ENCODE measurements at places on chromosomes 2 and 18.

- peak; percentile 52 for DNase-seq
Observed at GRCh38 chr2:216478151-216478550, 20.5 kb upstream of the RPL37A start.

GRCh38 chr2:176508984-176509740, 239.9 kb downstream of the MTX2 start:
- no peak for DNase-seq

- DNase-seq: no peak
Observed at GRCh38 chr2:229860334-229860733, 61.5 kb downstream of the TRIP12 start.

- DNase-seq: peak; percentile 34
Observed at GRCh38 chr2:48566592-48567310, 36.8 kb downstream of the STON1 start.

GRCh38 chr2:196836440-196836839, 27.3 kb upstream of the C2orf66 start:
- DNase-seq: no peak

DNA sequence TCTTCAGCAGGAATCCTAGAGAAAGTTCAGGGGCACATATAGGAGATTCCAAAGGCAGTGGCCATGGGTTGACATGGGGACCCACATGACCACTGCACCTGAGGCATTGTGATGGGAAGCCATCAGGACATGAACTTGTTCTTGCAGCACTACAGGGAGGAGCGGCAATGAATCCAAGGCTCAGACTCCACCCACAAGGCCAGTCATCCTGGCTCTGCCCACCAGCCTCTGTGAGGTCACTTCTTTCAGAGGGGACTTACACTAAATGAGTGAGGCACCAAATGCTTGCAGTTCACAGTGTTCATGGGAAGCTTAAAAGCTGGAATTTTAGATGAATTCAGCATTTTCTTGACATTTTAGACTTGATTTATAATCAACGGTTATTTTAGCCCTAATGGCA, 254.2 kb downstream of the SETBP1 start:
- no peak for DNase-seq

DNA sequence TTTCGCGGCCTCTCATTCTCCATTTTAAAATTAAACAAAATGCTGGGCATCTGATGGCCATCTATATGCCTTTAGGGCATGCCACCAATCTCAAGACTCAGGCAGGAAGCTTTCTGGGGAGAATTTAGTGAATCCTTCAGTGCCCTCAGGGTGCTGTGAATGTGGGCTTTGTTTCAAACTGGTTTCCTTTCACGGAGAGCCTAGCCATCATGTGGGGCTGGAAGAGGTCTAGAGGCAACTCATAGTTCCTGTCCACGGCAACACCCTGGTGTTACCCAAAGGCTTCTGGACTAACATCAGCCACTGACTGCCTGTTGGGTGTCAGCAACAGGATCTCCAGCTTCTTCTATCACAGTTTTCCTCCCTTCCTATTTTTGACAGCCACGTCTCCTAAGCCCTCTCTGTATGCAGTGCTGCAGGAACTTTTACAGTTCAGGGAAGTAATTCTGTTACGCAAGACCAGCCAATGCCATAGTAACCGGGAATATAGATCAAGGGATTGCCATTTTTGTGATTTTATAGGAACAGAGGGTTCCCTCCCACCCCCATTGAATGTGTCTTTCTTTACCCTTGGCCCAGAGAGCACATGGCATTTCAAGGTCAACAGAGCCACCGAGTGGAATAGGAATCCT, 7.9 kb upstream of the WDR33 start:
- no peak for DNase-seq

DNA sequence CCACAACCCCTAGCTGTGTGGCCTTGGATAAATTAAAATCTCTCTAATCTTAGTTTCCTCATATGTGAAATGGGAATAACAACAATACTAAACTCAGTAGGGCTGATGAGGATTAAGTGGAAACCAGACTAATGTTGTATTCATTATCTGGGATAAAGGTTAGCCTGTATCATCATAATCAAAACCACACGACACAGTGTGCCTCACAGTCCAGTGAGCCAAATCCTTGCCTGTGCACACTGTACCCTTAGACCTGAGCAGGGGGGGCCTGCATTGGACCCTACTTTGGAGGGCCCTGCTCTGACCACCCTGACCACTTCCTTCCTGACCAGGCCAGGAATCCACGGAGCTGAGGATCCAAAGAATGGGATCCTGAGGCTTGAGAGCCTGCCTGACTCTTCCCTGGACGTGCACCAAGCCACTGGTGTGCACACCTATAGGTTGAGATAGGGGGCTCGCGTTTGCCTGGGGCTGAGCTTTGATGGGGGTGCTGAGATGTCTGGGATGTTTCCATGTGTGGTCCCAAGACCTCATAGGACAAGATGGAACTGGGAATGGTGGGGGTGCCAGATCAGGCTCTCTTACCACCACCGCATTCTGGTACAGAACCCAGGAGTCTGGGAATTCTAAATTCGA, 69.7 kb downstream of the TGOLN2 start:
- DNase-seq: no peak

DNA sequence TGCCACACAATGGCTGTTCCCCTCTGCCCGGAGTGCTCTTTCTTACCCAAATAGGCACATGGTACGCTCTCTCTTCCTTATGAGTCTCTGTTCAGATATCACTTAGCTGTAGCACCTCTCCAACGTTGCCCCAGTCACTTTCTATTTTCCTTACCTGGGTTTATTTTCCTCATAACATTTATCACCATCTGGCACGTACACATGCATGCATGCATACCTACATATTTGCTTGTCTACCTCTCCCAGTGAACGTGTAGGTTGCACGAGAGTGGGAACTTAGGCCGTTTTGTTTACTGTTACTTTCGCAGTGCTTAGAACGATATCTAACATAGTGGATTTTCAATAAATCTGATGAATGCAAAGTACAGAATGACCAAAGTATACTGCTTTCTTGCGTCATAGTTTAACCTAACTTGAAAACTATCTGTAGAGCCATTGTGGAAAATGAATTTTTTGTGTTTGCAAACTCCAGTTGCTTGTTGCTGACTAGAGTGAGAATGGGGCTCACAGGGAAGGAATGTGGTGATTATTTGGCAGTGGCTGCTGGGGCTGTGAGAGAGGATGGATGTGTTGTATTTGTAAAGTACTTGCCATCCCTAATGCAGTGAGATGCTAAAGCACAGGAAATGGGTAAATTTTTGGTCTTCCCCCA, 47.1 kb downstream of the ACSL3 start:
- DNase-seq: peak; percentile 42

- no peak for DNase-seq
Observed at GRCh38 chr2:44570777-44571176, 209.0 kb downstream of the CAMKMT start.

GRCh38 chr2:68223419-68223818, 28.9 kb downstream of the PPP3R1 start:
- DNase-seq: no peak

- DNase-seq: no peak
Observed at GRCh38 chr2:3296182-3296972, 81.2 kb downstream of the EIPR1 start.

GRCh38 chr18:13298262-13298661, 79.7 kb downstream of the LDLRAD4 start:
- DNase-seq: no peak

GRCh38 chr2:238114851-238115660, 14.9 kb downstream of the ESPNL start:
- no peak for DNase-seq

- DNase-seq: no peak
Observed at GRCh38 chr2:147740211-147740927, 104.5 kb upstream of the ACVR2A start.

DNA sequence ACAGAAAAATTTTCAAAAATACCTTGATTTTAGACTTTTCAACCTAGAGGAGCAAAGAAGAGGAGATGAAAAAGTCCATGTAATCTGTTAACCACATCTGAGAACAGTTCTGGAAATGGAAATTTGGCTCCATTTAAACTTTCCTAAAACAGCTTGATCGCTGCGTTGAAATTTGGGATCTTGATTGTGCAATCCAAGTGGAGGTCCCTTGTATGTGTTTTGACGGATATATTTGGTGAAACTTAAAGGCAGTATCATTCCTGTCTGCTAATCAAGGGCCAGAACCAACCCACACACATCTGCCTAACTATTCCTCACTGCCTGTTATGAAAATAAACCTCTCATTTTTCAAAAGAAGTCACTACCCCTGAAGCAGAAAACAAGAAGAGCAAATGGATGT, 46.6 kb downstream of the SPATS2L start:
- DNase-seq: no peak

DNA sequence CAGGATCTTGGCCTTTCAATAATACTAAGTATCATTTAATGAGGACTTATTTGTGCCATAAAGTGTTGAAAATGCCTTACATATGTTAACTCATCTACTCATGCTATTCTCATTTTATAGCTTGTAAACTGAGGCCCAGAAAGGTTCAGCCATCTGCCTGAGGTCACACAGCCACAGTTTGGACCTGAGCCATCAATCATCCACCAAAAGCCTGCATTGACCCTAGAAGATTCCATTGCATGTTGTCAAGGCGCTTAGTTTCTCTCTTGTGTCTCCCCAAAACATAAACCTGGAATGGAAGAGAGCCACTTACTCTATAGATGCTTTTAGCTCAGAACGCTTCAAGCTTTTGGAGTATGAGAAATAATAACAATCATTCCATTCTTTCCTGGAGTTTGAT, 26.8 kb downstream of the NPAS2 start:
- DNase-seq: no peak

DNA sequence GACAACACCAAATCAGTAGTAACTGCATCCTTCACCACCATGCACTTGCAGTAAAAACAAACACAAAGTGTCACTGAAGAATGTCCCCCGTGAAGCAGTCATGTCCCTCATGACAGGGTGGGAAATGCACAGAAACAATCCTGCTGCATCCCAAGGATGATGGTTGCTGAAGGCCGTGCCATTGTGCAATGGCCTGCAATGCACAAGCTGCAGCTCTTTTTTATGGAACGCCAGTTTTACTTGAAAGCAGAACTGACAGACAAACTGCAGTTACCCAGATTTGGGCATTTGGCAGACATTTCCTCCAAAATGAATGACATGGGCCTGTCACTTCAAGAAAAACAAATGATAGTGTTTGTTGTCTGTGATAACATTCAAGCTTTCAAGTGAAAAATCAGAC, 2.4 kb upstream of the CHST10 start:
- DNase-seq: no peak

GRCh38 chr2:153871231-153872221, at the start of gene GALNT13:
Gene GALNT13 (plus strand): TSS chr2:153871922.
- peak; percentile 81 for DNase-seq

- no peak for DNase-seq
Observed at GRCh38 chr2:24551016-24551415, 60.0 kb downstream of the NCOA1 start.

- no peak for DNase-seq
Observed at GRCh38 chr2:170703776-170704476, 11.2 kb upstream of the SP5 start.

DNA sequence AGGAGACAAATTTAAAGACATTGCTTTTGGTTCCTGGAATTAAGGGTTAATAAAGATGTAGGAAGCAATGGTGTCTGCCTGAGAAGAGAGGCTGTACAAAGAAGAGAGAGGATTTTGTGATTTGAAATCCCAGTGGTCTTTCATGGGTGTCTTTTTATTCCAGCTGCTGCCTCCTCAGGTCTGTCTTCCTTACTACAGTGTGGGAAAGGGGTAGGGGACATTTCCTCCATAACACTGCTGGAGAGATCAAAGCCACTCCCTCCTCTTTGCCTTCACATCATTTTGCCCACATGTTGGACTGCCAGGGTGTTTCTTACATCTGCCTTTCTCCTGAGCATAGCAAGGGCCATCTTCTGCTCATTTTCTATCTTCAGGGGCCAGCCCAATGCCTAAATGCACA, 348.5 kb downstream of the EN1 start:
- DNase-seq: peak; percentile 30

GRCh38 chr18:77100751-77101355, 31.7 kb downstream of the MBP start:
- no peak for DNase-seq

- DNase-seq: no peak
Observed at GRCh38 chr2:36982467-36982866, 16.1 kb upstream of the STRN start.

GRCh38 chr2:238370823-238371372, 50.6 kb downstream of the TRAF3IP1 start:
- peak; percentile 64 for DNase-seq

GRCh38 chr18:69484699-69485396, 84.2 kb downstream of the DOK6 start:
- DNase-seq: peak; percentile 12

- DNase-seq: no peak
Observed at GRCh38 chr2:197263077-197263476, 47.5 kb downstream of the ANKRD44 start.

- no peak for DNase-seq
Observed at GRCh38 chr2:39377226-39377939, 59.7 kb downstream of the MAP4K3 start.

DNA sequence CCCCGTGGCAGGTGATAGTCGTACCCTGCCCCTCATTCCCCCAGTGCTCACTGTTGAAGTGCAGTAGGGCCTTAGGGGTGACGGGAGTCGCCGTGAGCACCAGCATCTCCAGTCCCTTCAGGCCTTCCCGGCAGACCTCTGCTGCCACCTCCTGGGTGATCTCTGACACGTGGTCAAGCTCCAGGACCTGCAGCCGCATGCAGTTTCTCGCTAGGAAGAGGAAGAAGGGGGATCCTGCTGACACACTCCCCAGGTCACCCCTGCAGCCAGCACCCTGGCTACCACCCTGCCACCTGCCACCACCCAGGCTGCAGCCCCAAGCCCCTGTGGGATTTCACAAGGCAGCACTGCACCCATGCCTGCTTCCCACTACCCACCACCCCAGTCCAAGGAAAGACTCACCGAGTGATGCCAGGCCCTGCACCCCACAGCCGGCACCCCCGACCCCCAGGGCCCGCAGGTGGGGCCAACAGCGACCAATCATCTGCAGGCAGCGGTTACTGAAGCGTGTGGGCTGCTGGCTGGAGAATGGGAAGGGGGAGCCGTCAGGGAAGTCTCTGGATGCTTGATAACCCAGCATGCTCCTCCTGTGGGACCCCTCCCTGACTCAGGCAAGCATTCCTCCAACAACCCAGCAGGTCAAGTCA, 23.8 kb downstream of the FBXO41 start:
- DNase-seq: peak; percentile 87

GRCh38 chr2:17620280-17620679, 79.8 kb downstream of the VSNL1 start:
- DNase-seq: peak; percentile 58

GRCh38 chr2:163715199-163715598, 20.6 kb downstream of the FIGN start:
- no peak for DNase-seq

- no peak for DNase-seq
Observed at GRCh38 chr2:180222644-180223043, 215.5 kb upstream of the CWC22 start.

- DNase-seq: no peak
Observed at GRCh38 chr18:70640336-70640887, 351.6 kb downstream of the SOCS6 start.

- DNase-seq: no peak
Observed at GRCh38 chr2:134153294-134153880, 100.5 kb upstream of the MGAT5 start.

GRCh38 chr18:31439807-31440325, 7.7 kb upstream of the DSG3 start:
- no peak for DNase-seq

Data from iPS-NIHi11 (cell line).